Psoas muscle (tissue), 8 donors: ENCODE measurements at places on chromosomes 7 and 10. TPM values are rescaled to one million over a fixed set of nuclear protein-coding genes. Genes with fewer than 3 reads are reported as not detected.

- H3K27me3 ChIP-seq, result no peaks in the 10 kb centered on the region
- H3K4me3 ChIP-seq, result no peak overlapping the region
- DNase-seq, result no peak
- no peaks in the 10 kb centered on the region for H3K4me1 ChIP-seq
- H3K36me3 ChIP-seq, result no peaks in the 10 kb centered on the region
- H3K27ac ChIP-seq, result no peak overlapping the region
These were observed 523.6 kb downstream of the PTPRN2 start for GRCh38 chr7:158063850-158064610.

- H3K4me1 ChIP-seq, result no peaks in the 10 kb centered on the region
- H3K27ac ChIP-seq, result no peak overlapping the region
- H3K27me3 ChIP-seq, result peaks cover 19% of the 10 kb centered on the region
- no peaks in the 10 kb centered on the region for H3K36me3 ChIP-seq
These were observed 1.6 kb upstream of the RAB19 start for GRCh38 chr7:140402178-140402835.

Gene SHH
- total RNA-seq, result not detected

GRCh38 chr7:24943096-24943948 lies 36.7 kb downstream of the OSBPL3 start:
- no peak for DNase-seq
- H3K4me1 ChIP-seq, result no peaks in the 10 kb centered on the region
- no peaks in the 10 kb centered on the region for H3K36me3 ChIP-seq
- no peak overlapping the region for H3K27ac ChIP-seq

DNA sequence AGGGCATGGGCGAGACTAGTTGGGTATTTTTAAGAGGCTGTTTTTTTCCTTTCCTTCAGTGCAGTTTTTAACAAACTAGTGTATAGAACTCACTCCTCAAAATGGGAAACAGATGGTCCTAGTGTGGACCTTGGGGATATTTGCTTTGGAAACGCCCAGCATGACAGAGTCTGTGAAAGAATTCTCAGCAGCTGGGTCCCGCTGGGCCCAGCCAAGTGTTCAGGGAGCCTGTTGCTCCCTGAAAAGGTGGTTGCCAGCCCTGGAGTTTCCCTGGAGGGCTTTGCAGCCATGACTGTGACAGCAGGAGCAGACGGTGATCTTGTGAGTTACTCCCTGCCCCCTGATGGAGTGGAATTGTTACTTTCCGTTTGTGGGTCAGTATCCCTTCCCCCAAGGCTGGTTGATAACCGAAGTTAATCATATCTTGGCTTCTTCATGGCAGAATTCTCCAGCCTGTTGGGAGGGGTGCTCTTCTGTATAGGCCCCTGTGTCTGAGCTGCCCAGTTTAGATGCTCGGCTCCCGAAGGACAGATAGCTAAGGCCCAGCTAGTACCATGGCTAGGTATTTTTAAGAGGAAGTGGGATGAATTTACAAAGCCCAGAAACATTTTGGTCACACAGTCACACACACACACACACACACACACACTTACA lies 278.6 kb upstream of the HABP2 start:
- DNase-seq, result peak; percentile 71
- H3K4me1 ChIP-seq, result no peaks in the 10 kb centered on the region
- no peaks in the 10 kb centered on the region for H3K27me3 ChIP-seq
- no peak overlapping the region for H3K4me3 ChIP-seq

Gene PAX4
- total RNA-seq, result not detected

GRCh38 chr7:130299866-130300265 lies 6.9 kb downstream of the CPA4 start:
- no peaks in the 10 kb centered on the region for H3K4me1 ChIP-seq

DNA sequence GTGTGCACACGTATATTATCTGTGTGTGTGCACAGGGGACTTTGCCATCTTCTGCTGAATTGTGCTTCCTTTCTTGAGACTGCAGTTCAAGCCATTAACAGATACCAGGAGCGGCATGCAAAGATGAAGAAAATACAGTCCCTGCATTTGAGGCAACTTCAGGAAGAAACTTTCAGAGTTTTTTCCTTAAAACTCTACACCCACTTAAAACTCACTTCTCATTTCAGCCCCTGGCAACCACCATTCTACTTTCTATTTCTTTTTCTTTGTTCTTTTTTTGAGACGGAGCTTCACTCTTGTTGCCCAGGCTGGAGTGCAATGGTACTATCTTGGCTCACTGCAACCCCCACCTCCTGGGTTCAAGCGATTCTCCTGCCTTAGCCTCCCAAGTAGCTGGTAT lies 448.9 kb upstream of the ZMIZ1 start:
- H3K4me3 ChIP-seq, result no peak overlapping the region
- no peak for DNase-seq
- no peak overlapping the region for H3K27ac ChIP-seq
- no peaks in the 10 kb centered on the region for H3K36me3 ChIP-seq

Gene TRIL
- 0.82 TPM for total RNA-seq

Gene GPR15LG
- not detected for total RNA-seq

DNA sequence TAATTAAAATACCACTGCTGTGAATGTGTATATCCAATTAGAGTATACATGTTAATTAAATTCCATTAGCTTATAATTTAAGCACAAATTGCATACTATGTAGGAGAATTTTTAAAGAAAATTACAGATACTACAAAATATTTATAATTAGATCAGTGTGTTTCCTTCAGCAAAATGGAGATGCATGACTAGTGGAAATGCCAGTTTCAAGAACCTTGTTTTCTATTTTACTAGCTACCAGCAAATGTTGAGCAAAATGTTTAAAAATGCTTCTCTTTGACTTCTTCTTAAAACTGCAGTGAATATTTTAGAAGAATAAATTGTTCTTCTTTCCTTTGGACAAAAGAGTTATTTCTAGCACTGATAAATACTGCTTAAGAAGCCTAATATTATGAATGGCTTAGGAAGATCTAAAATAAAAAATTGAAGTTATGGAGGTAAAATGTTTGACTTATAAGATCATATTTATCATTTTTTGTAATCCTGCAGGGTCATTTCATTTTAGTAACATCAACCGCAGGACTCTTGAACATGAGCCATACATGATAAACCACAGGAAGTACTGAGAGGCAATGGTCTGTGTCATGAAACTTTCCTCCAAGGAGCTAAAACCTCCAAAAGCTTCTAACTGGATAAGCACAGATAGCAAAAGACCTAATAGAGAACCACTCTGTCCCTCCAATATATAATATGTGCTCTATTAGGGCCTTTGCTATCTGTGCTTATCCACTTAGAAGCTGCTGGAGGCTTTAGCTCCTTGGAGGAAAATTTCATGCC lies 1066.0 kb upstream of the CELF2 start:
- no peaks in the 10 kb centered on the region for H3K4me1 ChIP-seq
- no peaks in the 10 kb centered on the region for H3K27me3 ChIP-seq
- H3K27ac ChIP-seq, result no peak overlapping the region
- H3K4me3 ChIP-seq, result no peak overlapping the region
- no peak for DNase-seq

- H3K36me3 ChIP-seq, result no peaks in the 10 kb centered on the region
- H3K4me3 ChIP-seq, result no peak overlapping the region
- no peak for DNase-seq
- H3K27ac ChIP-seq, result no peak overlapping the region
- H3K4me1 ChIP-seq, result peaks cover 5% of the 10 kb centered on the region
- no peaks in the 10 kb centered on the region for H3K27me3 ChIP-seq
These were observed 99.3 kb downstream of the PPP1R3A start for GRCh38 chr7:113819474-113819873.

- no peaks in the 10 kb centered on the region for H3K36me3 ChIP-seq
- H3K27ac ChIP-seq, result no peak overlapping the region
- no peak overlapping the region for H3K4me3 ChIP-seq
- H3K27me3 ChIP-seq, result no peaks in the 10 kb centered on the region
These were observed 89.2 kb upstream of the CTTNBP2 start for GRCh38 chr7:117962366-117962994.

DNA sequence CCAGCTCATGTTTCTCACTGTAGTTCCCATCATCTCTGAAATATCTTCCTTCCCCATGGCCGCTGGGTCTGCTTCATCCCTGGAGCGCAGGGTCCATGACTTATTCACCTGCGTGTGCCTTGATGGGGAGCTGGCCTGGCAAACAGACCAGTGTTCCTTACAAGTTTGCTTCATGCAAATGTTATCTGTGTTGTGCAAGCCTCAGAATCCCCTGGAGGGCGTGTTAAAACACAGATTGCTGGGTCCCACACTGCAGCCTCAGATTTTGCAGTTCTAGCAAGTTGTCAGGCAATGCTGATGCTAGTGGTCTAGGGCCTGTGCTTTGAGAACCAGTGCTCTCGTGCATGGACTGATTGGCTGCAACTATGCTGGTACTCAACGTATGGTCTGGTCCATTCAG lies 7.2 kb upstream of the DMBT1 start:
- H3K27me3 ChIP-seq, result peaks cover 19% of the 10 kb centered on the region
- H3K4me1 ChIP-seq, result no peaks in the 10 kb centered on the region

Gene TMEM236
- total RNA-seq, result 0.59 TPM

GRCh38 chr7:88306590-88307048 lies at the start of gene STEAP4:
STEAP4 (minus strand) TSS chr7:88306894; CDS start chr7:88284269, 22,625 bp downstream.
- H3K4me3 ChIP-seq, result peak within 1 kb of the TSS; percentile 57
- peak; percentile 73 for DNase-seq
- peak within 1 kb of the TSS; percentile 30 for H3K27ac ChIP-seq

Gene NODAL
- total RNA-seq, result not detected

DNA sequence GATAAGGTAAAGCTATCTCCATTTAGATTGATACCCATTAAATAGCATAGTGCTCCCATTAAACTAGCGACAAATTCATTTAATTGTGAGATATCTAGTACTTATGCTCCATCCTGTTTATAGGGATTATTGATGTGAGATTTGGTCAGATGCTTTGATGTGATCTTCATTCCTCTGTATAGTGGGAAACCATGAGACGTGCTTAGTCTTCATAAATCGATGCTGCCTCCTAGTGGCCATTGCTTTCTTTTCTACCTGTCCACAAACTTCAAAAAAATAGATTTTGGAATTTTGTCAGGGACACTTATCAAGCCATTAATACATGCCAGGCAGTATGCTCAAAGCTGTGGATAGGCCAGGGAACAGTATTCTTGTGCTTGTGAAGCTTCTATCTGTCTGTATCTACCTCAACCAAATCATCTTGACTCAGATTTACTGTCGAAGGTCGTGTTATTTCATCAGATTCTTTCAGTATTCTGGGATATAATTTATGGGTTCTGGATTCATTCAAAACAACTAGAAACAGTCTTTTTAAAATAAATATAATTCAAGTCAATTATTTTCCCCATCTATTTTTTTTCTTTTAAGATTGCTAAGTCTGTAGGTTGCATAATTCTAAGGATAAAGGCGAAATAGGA lies 12.0 kb downstream of the LSM8 start:
- no peak for DNase-seq
- no peaks in the 10 kb centered on the region for H3K27me3 ChIP-seq
- H3K36me3 ChIP-seq, result peaks cover 31% of the 10 kb centered on the region
- H3K4me3 ChIP-seq, result no peak overlapping the region

Gene TES
- total RNA-seq, result 3.4 TPM

DNA sequence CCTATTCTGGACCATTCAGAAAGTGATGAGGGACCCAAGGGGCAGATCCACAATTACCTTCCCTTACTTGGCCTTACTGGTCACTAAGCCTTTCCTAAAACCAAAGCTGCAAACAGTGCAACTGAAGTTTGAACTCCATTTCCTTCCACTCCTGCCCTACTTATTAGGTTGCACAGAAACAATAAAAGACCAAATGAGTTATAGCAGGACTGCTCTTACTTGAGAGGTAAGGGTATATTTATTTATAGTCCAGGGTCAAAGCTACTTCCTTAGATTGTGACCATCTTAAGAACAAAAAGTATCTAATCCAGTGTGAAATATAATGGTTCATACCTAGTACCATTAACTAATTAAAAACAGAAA lies 27.0 kb downstream of the CDK6 start:
- peak overlapping the region; percentile 7 for H3K27ac ChIP-seq
- H3K4me3 ChIP-seq, result no peak overlapping the region
- no peak for DNase-seq
- peaks cover 13% of the 10 kb centered on the region for H3K4me1 ChIP-seq

Gene HSPA12A
- 7.0 TPM for total RNA-seq

Gene PODXL
- 46.8 TPM for total RNA-seq

Gene UNCX
- not detected for total RNA-seq

Gene CALML5
- total RNA-seq, result not detected

Gene SAMD9
- total RNA-seq, result 0.84 TPM

DNA sequence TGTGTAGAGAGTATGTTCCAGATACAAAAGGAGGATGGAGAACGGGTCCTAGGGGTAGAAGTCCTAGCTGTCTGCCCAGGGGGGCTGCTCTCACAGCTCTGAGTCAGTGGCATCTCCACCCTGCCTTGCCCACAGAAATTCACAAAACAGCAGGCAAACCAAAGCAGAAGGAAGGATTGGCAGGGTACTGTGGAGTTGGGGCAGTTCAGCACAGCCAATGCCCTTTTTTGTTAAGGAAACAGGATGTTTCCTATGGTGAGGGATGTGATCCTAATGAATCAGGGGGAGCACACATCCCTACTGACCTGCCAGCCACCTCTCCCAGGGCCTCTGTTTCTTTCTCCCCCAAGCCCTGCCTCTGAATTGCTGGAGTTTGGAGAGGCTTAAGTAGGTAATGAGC lies 457.6 kb downstream of the PLXNA4 start:
- no peaks in the 10 kb centered on the region for H3K4me1 ChIP-seq
- DNase-seq, result no peak
- H3K4me3 ChIP-seq, result no peak overlapping the region
- no peaks in the 10 kb centered on the region for H3K36me3 ChIP-seq
- no peak overlapping the region for H3K27ac ChIP-seq

- DNase-seq, result peak; percentile 78
- no peaks in the 10 kb centered on the region for H3K27me3 ChIP-seq
These were observed 1.3 kb downstream of the CYTH3 start for GRCh38 chr7:6271060-6271658.

Gene CDH23
- 3.8 TPM for total RNA-seq

DNA sequence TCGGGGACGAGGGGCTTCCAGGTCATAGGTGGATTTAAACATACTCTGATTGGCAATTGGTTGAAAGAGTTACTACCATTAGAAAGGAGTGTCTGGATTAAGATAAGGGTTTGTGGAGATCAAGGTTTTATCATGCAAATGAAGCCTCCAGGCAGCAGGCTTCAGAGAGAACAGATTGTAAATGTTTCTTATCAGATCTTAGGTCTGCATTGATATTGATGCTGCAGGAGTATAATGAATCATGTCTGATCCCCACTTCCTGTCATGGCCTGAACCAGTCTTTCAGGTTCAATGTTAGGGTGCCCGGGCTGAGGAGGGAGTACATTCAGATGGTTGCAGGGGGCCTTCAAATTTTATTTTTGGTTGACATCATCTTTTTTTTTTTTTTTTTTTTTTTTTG lies 51.4 kb downstream of the SH3PXD2A start:
- H3K4me3 ChIP-seq, result no peak overlapping the region
- H3K36me3 ChIP-seq, result no peaks in the 10 kb centered on the region
- DNase-seq, result no peak
- H3K4me1 ChIP-seq, result peaks cover 3% of the 10 kb centered on the region
- no peak overlapping the region for H3K27ac ChIP-seq

DNA sequence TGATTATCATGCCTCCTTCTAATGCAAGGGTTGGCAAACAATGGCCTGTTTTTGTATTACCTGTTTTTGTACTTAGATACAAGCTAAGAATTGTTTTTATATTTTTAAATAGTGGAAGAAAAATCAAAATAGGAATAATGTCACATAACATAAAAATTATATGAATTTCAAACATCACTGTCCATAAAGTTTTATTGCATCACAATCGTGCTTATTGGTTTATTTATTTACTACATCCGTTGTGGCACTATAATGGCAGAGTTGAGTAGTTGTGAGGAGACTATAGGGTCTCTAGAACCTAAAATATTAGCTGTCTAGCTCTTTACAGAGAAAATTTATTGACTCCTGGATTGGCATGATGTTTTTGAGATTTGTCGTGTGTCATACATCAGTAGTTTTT lies 4.1 kb downstream of the KIF20B start:
- H3K36me3 ChIP-seq, result no peaks in the 10 kb centered on the region
- DNase-seq, result no peak
- H3K27ac ChIP-seq, result no peak overlapping the region
- H3K4me3 ChIP-seq, result no peak overlapping the region
- H3K27me3 ChIP-seq, result no peaks in the 10 kb centered on the region
